Sciatic nerve (tissue), 2 donors: ENCODE measurements at places on chromosomes 5 and 9. TPM values are rescaled to one million over a fixed set of nuclear protein-coding genes. Genes with fewer than 3 reads are reported as not detected.
A peak's percentile ranks its signal among the peaks of the same experiment; 100 is the strongest.

GRCh38 chr5:109411627-109412026 lies 1.9 kb upstream of the PJA2 start:
- DNase-seq, result no peak

GRCh38 chr9:33510262-33511183 lies 13.5 kb upstream of the ANKRD18B start:
- peak; percentile 76 for DNase-seq

DNA sequence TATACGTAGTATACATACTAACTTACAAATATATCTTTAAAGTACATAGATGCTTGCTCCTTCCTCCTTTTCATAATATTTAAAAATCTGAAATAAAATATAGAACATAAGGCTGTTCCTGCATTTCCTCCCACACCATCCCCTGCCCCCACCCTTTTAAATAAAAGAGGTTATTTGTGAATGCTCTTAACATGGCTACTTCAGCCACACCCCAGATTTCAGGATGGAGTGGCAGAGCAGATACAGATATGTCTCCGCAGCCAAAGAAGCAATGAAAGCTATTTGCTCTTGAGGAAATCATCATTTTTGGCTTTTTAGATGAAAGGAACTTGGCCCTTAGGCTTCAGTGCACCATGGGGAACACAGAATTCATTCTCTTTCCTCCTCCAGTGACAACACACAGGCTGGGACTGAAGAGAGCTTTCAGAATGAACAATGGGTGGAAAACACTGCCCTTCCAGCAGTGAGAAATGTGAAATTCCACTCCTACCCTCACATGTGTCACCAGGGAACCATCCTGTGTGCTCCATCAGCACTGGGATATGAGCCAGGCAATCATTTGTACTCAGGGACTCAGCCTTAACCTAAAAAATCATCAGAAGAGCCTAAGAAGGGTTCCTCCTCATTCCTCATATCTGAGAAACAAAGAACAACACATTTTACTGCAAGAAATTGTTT lies 134.3 kb downstream of the PPP2R2B start:
- DNase-seq, result no peak

CSNK1A1 gene
- total RNA-seq, result 187 TPM

DNA sequence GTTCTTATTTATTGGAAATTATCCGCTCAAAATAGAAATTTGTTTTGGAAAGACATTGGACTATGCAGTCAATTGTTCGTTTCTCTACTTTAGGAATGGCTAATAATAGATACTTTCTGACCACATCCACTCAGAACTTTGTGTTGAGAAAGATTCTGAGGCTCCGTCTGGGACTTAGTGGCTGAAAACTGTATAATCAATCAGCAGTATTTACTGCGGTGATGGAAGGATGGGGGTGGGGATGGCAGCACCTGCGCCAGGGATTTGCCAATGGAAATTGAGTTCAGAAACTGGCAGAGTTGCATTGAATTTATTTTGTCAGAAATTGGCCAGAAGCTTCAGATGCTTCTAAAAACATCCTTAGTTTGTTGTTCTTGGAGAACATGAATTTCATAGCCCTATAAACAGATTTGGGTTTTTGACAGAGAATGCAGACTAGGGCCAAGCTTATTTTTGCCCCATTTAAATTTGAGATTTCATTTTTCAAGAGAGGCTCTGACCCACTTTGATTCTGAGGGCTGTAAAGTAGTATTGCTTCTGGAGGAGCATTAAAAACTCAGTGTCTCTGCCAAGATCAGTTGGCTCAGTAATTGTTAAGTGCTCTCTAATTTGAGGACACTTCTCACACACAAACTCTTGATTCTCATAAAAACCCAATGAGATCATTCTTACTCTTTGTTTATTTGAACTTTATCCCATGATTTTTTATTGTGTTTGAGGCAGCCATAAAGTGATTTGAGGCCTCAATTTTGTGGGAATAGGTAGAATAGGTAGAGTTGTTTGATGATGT lies 215.1 kb downstream of the CD180 start:
- DNase-seq, result no peak

- no peak for DNase-seq
Observed at GRCh38 chr9:26231391-26231790, 553.1 kb upstream of the TUSC1 start.

LCN12 gene
- 8.6 TPM for total RNA-seq

DNA sequence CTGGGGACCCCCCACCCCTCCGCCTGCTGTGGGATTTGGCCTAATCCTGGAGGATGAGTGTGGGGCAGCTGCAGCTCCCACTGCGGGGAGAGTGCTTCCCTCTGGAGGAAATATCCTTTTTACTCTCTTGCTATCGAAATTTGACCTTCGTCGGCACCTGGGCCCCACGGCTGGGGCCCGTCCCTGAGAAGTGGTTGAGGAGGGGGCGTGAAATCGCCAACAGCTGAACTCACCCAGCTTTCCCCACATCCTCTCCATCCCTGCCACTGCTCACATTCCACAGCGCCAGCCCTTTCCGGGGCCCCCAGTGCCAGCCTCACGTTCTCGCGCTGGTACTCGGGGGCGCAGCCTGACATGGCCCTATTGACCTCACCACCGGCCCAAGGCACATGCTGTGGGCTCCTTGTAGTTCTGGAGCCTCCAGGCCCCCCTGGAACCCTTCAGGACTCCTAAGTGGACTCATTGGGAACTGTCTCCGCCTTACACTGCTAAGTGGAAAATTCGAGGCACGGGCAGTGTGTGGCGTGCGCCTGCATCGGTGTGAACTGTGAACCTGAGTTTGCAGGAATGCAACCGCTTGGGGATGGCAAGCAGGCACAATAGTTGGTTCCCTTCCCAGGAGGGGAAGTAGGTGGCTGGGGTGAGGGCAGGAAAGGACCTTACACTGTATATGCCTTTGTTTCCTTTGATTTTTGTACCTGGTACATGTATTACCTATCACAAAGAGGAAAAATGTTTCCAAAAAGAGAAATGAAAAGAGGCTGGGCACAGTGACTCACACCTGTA lies 19.2 kb downstream of the FGFR4 start:
- no peak for DNase-seq

DNA sequence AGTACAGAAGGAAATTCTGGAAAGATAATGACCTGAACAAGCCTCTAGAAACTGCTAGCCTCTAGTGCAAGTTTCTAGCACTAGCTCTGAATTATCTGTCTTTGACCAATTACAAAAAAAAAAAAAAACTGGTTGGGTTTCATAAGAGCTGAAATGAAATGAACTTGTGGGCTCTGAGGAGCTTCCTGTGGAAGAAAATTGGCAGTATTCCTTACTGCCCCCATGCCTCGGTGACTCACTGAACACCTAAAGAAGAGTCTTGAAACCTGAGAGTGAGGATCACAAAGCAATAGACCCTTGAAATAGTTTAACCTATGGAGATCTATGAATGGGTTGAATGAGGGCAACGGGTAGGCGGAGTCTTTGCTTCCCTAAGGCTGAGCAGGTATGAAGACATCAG lies 263.6 kb upstream of the RASA1 start:
- DNase-seq, result no peak

- no peak for DNase-seq
Observed at GRCh38 chr9:5910413-5911057, 19.8 kb downstream of the MLANA start.

GRCh38 chr9:95134457-95134881 lies 183.0 kb downstream of the FANCC start:
- DNase-seq, result no peak

NR2F1-AS1 gene
- 49.3 TPM for total RNA-seq

DNA sequence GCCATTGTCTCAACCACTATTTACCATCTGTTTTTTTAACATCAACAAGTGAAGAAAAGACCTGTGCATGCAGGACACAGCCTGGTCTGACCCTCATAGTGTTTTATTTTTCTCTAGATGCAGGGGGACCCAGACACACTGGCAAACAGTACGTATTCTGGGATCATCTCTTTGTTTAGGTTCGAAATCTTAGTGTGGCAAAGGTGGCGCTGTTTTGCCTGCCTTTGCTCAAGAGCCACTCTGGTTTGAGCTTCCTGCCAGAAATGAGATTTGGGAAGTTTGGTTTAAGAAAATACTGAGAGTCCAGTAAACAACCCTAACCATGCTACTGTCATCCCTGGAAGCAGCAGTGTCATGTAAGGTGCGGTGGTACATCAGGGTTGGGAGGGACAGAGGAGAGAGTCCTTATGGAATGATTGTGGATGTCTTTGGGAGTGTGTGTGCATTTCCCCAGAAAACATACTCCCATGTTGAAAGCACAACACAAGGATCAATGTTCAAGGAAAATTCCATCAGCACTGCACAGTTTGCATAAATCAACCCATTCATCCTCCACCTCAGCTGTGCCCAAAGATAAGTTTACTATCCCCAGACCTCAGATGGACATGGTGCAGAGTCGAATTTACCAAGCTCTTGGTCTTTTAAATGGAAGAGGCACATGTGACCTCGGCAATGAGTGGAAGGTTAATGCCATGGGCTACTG lies 34.0 kb upstream of the FLT4 start:
- DNase-seq, result no peak

P4HA2 gene
- total RNA-seq, result 26.9 TPM

- no peak for DNase-seq
Observed at GRCh38 chr9:3888497-3888858, 362.7 kb upstream of the RFX3 start.

- no peak for DNase-seq
Observed at GRCh38 chr9:118384531-118385100, 680.4 kb downstream of the TLR4 start.

GRCh38 chr9:117496307-117496706 lies 81.5 kb upstream of the ASTN2 start:
- DNase-seq, result no peak

DNA sequence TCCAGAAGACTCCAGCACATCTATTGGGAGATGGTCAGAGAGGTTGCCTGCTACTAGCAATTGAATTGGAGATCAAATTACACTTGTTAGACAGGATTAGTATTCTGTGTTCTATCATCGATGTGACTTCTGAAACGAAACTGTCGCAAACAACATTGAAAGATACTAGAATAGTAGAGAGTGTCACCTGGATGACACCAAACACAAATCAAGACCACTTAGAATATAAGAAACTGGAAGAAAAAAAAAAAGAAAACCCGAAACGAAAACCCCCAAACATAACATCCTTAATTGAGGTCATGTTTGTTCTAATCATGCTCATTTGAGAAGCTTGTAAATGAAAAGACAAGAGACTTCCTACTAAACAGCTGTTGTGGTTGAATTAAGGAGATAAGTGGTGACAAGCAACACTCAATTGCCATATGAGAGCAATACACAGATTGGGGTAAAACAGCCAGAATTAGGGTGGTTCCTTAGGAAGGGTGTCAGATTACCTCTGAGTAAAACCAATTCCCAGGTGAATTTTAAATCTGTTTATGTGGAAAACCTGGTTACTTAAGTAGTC lies 97.6 kb downstream of the BASP1 start:
- no peak for DNase-seq

DNA sequence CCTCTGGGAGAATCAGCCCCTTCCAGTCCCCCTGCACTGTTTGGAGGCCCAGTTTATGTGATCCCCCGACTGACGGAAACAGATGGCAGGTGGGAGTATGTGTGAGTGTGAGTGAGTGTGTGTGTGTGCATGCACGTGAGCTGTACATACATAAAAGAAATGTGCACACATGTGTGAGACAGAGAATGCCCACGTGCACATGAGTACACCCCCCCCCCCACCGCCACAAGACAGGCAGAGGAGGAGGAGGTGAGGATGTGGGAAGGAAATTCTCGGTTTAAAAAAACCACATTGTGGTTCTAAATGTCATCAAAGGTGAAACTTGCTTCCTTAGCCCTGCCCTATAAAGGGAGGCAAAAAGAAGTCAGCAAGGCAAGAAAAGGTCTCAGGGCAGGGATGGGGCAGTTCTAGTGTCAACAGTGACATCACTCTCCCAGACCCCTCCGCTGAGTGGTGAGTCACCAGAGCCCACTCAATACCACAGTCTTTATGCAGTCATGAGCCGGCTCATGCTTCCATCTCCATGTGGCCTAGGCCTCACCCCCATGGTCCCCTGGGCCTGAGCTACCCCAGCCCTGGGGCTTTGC lies 79.2 kb upstream of the HSPA9 start:
- DNase-seq, result no peak

DNA sequence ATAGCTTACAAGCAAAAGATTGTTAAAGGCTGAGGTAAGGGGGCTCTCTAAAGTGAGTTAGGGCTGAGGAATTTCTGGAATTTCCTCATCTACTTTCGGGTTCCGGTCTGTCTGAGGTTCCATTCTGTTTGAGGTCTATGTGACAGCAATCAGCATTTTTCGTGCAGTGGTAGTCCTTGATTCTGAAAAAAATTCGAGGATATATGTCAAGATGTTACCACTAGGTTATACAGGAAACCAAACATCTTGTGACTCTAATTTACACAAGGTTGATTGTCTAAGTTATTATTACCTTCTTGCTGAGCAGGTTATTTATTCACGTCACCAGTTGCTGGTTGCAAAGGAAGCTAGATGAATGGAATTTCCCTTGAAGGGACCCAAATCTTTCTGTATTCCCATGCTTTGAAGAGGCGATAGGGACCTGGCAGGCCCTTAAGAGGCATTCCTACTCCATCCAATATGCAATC lies 35.2 kb downstream of the RLN2 start:
- no peak for DNase-seq
